Thoracic aorta (tissue), 2 donors: ENCODE measurements at places on chromosomes 11 and 22. TPM values are rescaled to one million over a fixed set of nuclear protein-coding genes. Genes with fewer than 3 reads are reported as not detected.

- no peak for DNase-seq
These were observed 56.8 kb upstream of the ALX4 start for GRCh38 chr11:44366741-44367140.

DNA sequence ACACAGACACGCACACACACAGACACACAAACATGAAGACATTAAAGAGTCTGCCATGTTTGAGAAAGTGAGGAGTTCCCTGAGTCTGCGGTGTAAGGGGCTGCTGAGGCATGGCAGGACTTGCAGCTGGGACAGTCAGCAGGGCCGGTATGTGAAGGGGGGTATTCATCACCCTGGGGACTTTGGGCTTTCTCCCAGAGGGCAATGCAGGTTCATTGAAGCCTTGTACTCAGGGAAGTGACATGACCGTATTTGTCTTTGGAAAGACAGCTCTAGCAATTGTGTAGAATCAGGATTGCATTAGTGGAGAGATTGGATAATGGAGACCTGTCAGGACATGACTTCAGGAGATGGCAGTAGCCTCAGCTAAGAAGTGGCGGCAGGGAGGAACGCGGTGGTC lies 9.4 kb upstream of the ADAMTS8 start:
- DNase-seq = no peak

- no peak for DNase-seq
These were observed 728 bp downstream of the TBC1D22A start for GRCh38 chr22:46763051-46763705.

GRCh38 chr11:113141010-113141409 lies 173.4 kb upstream of the TTC12 start:
- no peak for DNase-seq

GRCh38 chr22:43572710-43573109 lies 160.9 kb downstream of the MPPED1 start:
- no peak for DNase-seq

The APOA4 gene
- not detected for total RNA-seq
